A172 (cell line): ENCODE measurements at places on chromosomes 5 and 9. TPM values are rescaled to one million over a fixed set of nuclear protein-coding genes. Genes with fewer than 3 reads are reported as not detected.

Gene LHFPL2
- total RNA-seq: 42.3 and 48.8 TPM in 2 replicates

Gene ANKRD18A
- 0.10 TPM in 1 of 2 replicates, not detected in the other for total RNA-seq

Gene GLRA1
- not detected in 2 replicates for total RNA-seq

Gene RMND5B
- 23.4 and 32.0 TPM in 2 replicates for total RNA-seq

Gene EGFLAM
- total RNA-seq: 0.07 TPM in 1 of 2 replicates, not detected in the other

Gene GRXCR2
- total RNA-seq: not detected in 2 replicates

Gene RGS3
- 65.8 and 75.3 TPM in 2 replicates for total RNA-seq

Gene ARHGAP26
- total RNA-seq: 1.6 and 3.8 TPM in 2 replicates

Gene ORM2
- not detected in 2 replicates for total RNA-seq

Gene FAM221B
- total RNA-seq: not detected in 2 replicates

Gene ZMYND19
- total RNA-seq: 66.5 and 68.8 TPM in 2 replicates

Gene ALDH1A1
- total RNA-seq: not detected in 2 replicates

Gene PCDHB9
- total RNA-seq: 11.1 and 11.2 TPM in 2 replicates

Gene PLCXD3
- 2.8 TPM in 2 replicates for total RNA-seq

Gene CDKN2A
- not detected in 2 replicates for total RNA-seq

Gene CAST
- 166 and 225 TPM in 2 replicates for total RNA-seq

Gene EIF4E1B
- not detected in 2 replicates for total RNA-seq

Gene CCL27
- total RNA-seq: 2.2 TPM in 1 of 2 replicates, not detected in the other

Gene GABBR2
- 0.69 and 0.74 TPM in 2 replicates for total RNA-seq

Gene ARSI
- total RNA-seq: 1.9 and 5.0 TPM in 2 replicates

Gene EQTN
- total RNA-seq: not detected in 2 replicates

Gene TMEM232
- total RNA-seq: 0.14 and 1.5 TPM in 2 replicates

Gene GPR150
- not detected in 2 replicates for total RNA-seq

Gene MYORG
- total RNA-seq: 3.5 and 4.6 TPM in 2 replicates

Gene RMRP
- 1,768 and 6,657 TPM in 2 replicates for total RNA-seq

Gene SLC23A1
- not detected in 2 replicates for total RNA-seq

Gene HACD4
- total RNA-seq: not detected in 2 replicates

Gene CRB2
- 0.26 TPM in 2 replicates for total RNA-seq

Gene PIP5KL1
- 1.6 and 3.4 TPM in 2 replicates for total RNA-seq

Gene SYNPO
- 7.2 and 9.0 TPM in 2 replicates for total RNA-seq

Gene FREM1
- total RNA-seq: 0.14 TPM in 1 of 2 replicates, not detected in the other

Gene TIMD4
- not detected in 2 replicates for total RNA-seq

Gene C1QTNF2
- 1.5 and 1.6 TPM in 2 replicates for total RNA-seq

Gene IL9
- total RNA-seq: not detected in 2 replicates

Gene HAVCR2
- total RNA-seq: not detected in 2 replicates

Gene C9orf50
- total RNA-seq: not detected in 2 replicates

Gene PPP3R2
- not detected in 2 replicates for total RNA-seq

Gene MARCOL
- not detected in 2 replicates for total RNA-seq

Gene PTPA
- 150 and 174 TPM in 2 replicates for total RNA-seq

Gene SLC25A2
- not detected in 2 replicates for total RNA-seq

Gene DDX4
- total RNA-seq: not detected in 2 replicates

Gene ALDH7A1
- 23.3 and 42.4 TPM in 2 replicates for total RNA-seq

Gene TEX48
- total RNA-seq: not detected in 2 replicates

Gene MINAR2
- not detected in 2 replicates for total RNA-seq

Gene SURF6
- total RNA-seq: 11.4 and 19.5 TPM in 2 replicates

Gene SLC12A2
- 8.4 and 9.1 TPM in 2 replicates for total RNA-seq

Gene KCNIP1
- 0.36 TPM in 1 of 2 replicates, not detected in the other for total RNA-seq
